Lower lobe of right lung (tissue), 2 donors: ENCODE measurements at places on chromosomes 3 and 15. TPM values are rescaled to one million over a fixed set of nuclear protein-coding genes. Genes with fewer than 3 reads are reported as not detected.
A peak's percentile ranks its signal among the peaks of the same experiment; 100 is the strongest.

DNA sequence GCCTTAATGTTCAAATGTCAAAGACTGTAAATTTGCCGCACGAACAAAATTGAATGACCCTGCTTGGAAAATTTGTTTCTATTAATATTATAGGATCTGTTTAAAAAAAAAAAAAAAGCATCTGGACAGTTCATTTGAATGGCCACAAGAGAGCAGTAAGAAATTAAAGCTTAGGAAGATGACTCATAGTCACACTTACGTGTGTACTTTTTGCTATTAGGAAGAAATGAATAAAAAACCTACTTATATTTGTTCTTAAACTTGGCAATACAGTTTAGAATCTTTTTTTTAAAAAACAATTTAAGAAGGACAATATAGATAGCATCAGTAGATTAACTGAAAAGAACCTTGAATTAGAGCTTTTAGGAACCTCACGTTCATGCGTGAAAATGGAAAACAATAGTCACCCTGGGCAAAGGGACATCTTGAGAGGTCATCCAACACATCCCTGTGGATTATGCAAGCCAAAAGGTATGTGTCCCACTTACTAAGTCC lies 621.8 kb downstream of the MECOM start:
- no peak for DNase-seq

Gene KAT2B
- total RNA-seq = 41.4 TPM

DNA sequence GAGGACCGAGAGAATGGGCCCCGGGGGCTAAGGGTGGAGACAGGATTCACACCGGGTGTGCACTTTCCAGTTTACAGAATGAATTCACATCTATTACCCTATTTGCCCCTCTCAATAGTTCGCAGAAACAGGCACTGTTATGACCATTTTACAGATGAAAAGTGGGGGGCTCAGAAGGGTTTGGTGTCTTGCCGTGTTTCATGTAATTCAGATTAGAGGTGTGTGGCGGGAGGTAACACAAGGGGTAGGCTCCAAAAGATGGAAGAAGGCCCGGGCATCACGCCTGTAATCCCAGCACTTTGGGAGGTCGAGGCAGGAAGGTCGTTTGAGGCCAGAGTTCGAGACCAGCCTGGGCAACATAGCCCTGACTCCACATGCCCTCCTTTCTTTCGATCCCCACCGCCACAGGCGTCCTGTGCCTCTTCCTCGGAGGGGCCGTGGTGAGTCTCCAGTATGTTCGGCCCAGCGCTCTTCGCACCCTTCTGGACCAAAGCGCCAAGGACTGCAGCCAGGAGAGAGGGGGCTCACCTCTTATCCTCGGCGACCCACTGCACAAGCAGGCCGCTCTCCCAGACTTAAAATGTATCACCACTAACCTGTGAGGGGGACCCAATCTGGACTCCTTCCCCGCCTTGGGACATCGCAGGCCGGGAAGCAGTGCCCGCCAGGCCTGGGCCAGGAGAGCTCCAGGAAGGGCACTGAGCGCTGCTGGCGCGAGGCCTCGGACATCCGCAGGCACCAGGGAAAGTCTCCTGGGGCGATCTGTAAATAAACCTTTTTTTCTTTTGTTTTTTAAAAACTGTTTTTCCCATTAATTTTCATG lies 3.4 kb downstream of the DUOXA2 start:
- no peak for DNase-seq

DNA sequence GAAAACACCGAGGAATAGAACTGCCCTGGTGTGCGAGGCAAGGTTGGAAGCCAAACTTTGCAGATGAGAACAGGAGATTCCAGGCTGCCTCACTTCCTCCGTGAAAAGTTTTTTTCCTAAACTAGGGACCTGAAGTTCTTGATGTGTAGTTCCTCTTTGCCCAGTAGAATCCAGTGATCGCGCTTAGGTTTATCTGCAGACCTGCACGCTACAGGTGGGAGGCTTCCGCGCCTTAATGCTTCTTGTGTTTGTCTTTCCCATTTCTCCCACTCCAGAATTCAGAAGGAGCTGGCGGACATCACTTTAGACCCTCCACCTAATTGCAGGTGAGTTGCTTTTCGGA lies 5.4 kb downstream of the UBE2E1 start:
- DNase-seq = no peak

- DNase-seq = no peak
Measured at GRCh38 chr15:101037090-101037830, 118.1 kb downstream of the LRRK1 start.

GRCh38 chr15:47400603-47401002 lies 316.7 kb upstream of the SEMA6D start:
- DNase-seq = no peak

Gene SNTN
- 12.8 TPM for total RNA-seq

Gene SECISBP2L
- 139 TPM for total RNA-seq

DNA sequence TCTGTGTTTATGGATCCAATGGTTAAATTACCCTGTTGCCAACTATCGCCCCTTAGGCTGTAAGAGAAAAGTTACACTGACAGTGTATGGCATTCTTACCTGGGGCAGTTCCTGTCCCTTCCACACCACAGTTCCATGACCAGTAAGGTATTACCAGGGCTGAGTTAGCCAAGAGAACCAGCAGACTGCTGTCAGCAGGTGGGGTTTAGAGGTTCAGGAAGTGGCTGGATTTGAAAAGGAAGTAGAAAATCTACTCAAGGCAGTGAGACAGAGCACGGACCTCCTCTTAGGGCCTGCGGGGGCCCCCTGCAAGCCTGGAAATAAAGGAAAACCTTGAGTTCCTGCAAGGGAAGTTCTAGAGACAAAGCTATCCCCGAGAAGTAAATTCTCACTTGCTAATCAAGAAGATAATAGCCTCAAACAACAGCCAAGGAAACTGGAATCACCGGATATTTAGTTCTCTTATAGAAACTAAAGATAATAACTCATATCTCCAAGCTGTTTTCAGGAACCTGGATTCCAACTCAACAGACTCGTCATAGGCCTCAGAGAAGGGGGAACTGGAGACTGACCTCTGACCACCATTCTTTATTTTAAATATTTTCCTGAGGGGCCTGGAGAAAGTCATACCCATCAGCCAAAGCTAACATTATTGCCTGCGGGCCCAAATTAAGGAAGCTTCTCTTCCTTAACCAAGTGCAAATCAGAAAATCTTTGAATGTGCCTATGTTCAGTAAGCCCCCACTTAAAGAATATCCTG lies 161.7 kb downstream of the ANXA2 start:
- DNase-seq = no peak

DNA sequence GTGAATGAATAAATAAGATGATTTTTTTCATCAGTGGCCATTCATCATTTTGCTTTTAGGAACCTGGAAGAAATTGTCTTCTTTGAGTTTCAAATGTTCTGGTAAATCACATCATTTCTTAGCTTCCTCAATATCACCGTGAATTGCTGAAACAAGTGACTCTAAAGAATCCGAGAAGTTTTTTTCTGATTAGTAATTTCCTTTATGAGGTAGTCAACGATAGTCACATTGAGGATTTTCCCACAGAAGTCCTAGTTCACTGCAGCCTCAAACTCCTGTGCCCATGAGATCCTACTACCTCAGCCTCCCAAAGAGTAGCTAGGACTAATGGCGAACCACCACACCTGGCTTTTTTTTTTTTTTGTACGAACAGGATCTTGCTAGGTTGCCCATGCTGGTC lies 3.6 kb upstream of the TMPRSS7 start:
- DNase-seq = no peak

DNA sequence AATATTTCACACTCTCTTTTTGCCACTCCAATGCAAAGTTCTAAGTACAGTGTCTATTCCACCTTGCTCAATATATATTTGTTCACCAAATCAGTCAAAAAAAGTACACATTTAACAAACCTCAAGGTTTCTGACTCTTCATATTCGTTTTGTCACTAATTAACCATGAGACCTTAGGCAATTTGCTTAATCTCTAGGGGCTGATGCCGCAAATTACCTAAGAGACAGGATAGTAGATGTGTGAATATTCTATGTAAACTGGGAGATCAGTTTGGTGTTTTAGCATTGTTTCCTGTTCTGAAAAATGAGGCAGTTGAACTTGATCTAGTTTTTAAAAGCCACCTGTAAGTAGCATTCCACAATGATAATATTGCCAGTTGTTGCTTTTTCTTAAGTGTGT lies 182.5 kb upstream of the KCNH8 start:
- DNase-seq = no peak

- peak; percentile 60 for DNase-seq
Measured at GRCh38 chr3:102189541-102189940, 245.3 kb upstream of the ZPLD1 start.

Gene GPR27
- total RNA-seq = 2.6 TPM
